ENCODE measurements at places on chromosomes 12 and 14.

DNA sequence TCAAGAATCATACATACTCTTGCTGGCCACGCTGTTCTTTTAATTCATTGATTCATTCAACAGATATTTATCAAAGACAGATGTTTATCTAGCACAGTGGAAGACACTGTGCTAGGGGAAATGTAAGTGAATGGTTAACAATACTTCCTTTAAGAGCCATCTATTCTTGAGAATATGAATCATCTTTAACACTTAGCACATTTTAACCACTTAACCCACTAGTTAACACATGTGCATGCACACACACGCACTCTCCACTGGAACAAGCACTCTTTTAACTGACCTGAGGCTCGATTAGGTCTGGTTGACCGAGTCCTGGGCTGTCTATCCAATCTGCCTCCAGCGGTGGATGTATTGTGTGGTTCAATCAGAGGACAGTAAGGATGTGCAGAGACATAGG, 34.6 kb downstream of the LMNTD1 start:
- no peak for DNase-seq

DNA sequence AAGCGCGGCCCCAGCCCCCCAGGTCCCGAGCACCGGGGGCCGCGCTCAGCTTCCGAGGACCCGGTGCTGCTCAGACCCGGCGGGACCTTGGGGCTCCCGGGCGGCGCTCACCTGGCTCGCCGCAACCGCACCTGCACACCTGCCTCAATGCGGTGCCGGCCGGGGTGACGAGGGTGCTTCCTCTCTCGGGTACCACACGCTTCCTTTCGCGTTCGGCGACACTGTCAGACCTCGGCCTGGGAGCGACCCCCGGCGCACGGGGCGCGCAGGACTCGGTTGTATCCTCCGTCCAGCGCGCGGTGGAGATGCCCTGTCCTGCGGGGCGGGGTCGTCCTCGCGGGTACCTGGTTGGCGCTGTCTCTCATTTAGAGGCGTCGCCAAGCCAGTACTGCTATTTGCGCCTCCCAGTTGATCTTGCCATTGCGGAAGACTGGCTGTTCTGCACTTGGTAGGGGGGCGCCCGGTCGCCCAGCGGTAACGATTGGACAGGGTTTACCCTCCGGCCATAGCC, 718 bp downstream of the PACS2 start:
- no peak for DNase-seq

- DNase-seq, result no peak
Measured at GRCh38 chr12:15669256-15669948, 119.8 kb downstream of the EPS8 start.

DNA sequence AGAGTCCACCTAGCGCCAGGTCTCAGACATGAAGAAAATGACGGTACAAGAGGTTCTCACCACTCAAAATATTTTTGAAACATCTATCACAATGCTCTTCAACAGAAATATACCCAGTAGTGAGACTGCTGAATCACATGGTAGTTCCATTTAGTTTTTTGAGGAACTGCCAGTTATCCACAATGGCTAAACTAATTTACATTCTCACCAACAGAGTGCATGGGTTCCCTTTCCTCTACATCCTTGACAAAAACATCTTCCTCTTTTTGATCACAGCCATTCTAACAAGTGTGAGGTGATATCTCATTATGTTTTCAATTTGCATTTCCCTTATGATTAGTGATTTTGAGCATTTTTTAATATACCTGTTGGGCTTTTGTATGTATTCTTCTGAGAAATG, 5.7 kb upstream of the GPR65 start:
- no peak for DNase-seq

All from putamen (tissue), 1 donor.